ENCODE measurements at places on chromosomes 7 and 10.

DNA sequence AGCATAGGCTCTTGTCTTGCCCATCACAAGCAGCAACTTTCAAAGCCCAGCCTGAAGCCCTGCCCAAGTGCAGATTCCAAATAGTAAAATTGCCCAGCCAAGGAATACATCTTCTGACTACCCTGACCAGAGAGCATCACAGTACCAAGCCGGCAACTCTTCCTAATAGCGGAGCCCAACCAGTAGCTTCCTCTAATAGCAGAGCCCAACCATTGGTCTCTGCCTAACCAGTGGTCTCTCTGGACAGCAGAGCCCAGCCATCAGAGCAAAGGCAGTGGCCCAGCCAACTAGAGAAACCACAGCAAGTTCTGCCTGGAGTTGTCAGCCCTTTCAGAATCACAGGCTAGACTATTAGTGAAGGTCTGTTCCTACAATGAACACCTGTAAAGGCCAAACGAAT is 285.6 kb downstream of the HGF start:
- no peak for DNase-seq

DNA sequence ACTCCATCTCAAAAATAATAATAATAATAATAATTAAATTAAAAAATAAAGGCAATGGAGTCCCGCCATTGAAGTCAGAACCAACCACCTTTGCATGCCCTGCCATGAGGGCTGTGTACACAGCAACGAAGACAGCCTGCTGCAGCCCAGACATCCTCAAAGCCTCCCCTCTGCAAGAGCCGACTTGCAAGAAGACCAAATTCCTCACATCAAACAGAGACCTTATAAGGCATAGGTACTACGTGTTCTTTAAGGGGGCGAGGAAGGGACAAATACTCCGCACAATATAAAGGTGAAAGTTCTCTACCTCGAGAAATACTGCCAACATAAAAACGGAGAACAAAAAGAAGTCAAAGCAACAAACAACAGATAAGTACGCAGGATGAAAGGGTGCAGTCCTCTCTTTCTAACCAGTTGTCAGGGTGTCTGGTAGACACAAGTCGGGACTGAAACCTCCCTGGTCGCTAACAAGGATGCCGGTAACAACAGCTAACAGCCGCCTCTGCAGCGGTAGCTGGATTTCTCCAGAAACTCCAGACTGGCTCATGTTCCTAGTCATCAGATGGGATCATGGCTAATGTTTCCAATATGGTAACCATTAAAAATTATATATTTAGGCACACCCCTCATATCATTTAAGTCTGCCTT is 23.6 kb downstream of the FGFR2 start:
- no peak for DNase-seq

DNA sequence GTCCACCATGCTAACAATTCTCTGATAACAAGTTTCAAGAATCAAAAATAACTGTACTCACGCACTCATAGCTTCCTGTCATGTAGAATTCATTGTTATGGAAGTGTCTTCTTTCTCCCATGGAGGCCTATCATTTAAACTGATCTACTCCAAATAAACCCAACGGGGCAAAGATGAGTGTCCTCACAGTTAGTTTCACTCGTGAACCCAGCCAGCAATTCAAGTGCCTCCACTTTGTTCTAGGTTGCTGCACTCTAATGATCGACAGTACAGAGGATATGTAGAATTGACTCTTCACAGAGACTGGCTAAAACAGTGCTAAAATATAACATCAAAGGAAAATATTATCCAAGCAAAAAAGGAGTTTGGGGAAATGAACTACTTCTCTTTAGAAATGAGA is 111.4 kb downstream of the LRRN3 start:
- DNase-seq = no peak

- DNase-seq = peak; percentile 43
Observed at GRCh38 chr7:90455163-90456030, 14.0 kb upstream of the PTTG1IP2 start.

GRCh38 chr10:96765406-96766240 is 45.3 kb upstream of the PIK3AP1 start:
- DNase-seq = peak; percentile 10

DNA sequence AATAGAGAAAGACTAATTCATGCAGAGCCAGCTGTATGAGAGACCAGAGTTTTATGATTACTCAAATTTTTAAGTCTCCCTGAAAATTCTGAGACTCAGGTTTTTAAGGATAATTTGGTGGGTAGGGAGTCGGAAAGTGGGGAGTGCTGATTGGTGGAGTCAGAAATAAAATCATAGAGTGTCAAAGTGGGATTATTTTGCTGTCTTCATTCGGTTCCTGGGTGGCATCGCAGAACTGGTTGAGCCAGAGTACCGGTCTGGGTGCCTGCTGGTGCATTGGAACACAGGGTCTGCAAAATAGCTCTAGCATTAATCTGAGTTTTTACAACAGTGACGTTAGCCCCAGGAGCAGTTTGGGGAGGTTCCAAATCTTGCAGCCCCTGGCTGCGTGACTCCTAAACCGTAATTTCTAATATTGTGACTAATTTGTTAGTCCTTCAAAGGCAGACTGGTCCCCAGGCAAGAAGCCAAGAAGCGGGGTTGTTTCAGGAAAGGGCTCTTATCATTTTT is 32.4 kb downstream of the GPRIN2 start:
- DNase-seq = no peak

DNA sequence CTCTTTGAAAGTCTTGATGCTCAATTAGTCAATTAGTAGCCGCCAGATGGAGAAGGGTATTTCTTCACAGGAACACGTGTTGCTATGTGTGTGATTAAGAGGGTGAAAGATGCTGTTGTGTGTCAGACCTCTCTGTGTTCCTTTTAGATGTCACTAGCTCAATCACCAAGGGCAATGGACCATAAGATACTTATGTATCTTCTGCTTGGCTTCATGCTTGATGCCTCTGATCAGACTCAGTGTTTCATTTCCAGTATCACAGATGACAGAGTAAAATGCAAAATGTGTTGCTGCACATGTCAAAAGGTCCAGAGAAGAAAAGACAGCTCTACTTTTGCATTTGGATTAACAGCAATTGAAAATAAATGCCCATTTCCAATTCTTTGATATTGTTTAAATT is 865.9 kb downstream of the CNTNAP2 start:
- DNase-seq = no peak

DNA sequence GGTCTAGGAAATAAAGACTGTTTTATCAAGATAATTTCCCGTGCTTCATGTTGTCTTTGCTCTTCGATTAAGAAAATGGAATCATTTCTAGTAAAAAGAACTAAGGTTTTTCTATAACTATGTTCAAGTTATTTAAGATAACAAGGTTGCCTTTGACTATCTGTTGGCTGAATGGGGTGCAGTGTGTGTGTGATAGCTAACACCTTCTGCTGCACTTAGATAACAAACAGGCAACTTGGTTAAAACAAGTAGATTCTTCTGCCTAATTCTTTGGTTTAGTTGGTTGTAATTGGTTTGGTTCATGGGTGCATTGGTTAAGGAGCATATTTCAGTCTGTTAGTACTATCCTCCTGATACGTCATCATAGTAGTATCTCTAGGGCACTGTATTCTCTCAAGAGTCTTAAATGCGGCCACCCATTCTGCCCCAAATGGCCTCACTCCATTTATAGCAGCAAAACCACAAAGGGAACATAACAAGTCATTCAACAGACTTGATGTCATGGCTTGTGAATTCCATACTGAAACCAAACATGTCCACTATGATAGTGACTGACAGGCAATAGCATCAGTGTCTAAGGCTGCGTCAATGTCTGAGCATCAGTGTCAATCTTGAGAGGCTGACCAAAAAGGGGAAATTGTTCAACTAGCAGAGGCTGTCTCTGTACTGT is 55.7 kb downstream of the CCDC3 start:
- DNase-seq = no peak

- no peak for DNase-seq
Observed at GRCh38 chr7:99668541-99668940, 11.3 kb downstream of the CYP3A5 start.

DNA sequence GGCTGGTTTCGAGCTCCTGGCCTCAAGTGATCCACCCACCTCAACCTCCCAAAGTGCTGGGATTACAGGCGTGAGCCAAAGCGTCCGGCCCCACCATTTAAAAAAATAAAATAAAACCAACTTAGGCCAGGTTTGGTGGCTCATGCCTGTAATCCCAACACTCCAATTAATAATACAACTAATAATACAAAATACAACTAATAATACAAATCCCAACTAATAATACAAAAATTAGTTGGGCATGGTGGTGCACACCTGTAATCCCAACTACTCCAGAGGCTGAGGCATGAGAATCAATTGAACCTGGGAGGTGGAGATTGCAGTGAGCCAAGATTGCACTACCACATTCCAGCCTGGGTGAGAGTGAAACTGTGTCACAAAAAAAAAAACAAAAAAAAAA is 27.6 kb downstream of the CEP41 start:
- no peak for DNase-seq

DNA sequence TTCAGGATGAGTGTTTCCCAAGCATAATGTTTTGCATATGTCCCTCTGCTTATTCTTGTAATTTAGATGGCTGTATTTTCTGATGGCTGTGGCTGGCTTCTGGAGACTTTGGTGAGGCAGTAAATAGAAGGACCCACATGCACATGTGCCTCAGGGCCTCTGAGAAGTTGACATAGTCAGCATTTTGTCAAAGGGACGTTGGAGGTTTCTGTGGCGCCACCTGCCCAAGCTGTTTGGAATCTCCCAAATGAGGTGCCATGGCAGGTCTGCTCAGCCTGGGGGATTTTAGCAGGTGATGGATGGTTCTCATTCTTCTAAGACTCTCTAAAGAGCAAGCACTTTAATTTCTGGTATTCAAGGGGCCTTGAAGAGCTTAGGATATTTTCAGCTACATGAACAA is 29.8 kb downstream of the C10orf120 start:
- DNase-seq = no peak

DNA sequence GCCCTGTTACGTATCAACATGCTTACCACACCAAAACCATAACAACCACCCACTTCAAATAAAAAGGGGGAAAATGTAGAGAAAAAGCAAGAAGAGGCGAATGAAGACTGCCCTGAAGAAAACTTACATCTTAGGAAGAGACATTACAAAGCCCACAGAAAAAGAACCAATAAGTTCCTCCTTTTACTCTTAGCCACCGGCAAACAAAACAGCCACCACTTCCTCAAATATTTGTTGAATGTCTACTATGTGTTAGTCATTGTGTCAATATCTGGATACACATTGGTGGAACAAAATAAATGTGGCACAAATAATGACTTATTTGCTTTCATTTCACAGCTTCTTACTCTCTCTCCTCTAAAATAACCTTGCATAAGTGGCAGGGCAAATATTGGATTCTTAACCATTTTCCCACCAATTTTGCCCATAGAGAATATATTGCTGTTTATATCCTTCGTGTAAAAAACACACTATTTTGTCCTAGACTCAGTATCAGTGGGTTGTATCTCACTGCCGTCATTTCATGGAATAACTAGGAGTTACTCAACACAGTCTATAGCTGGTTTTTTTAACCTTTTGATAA is 106.8 kb downstream of the ANK3 start:
- no peak for DNase-seq

GRCh38 chr7:18320422-18320821 is 175.1 kb upstream of the HDAC9 start:
- no peak for DNase-seq

- DNase-seq = no peak
Observed at GRCh38 chr10:53209944-53210611, 437.5 kb upstream of the MBL2 start.

DNA sequence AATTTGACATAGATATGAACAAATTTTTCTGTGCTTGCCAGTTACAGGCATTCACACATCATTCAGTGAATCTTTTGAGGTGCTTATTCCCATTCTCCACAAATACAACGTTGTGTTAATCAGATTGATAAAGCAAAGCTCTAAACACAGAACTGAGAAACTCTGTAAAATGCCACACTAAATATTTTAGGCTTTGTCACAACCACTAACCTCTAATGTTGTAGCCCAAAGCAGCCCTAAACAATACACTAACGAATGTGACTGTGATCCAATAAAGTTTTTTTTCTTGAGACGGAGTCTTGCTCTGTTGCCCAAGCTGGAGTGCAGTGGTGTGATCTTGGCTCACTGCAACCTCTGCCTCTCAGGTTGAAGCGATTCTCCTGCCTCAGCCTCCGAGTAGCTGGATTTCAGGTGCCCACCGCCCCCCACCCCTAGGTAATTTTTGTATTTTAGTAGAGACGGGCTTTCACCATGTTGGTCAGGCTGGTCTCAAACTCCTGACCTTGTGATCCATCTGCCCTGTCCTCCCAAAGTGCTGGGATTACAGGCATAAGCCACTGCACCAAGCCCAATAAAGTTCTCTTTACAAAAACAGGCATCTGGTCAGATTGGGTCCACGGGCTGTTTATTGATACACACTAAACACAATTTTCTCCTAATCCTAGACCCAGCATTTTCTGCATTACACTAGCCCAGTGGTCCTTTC is 6.9 kb downstream of the CYCS start:
- no peak for DNase-seq

DNA sequence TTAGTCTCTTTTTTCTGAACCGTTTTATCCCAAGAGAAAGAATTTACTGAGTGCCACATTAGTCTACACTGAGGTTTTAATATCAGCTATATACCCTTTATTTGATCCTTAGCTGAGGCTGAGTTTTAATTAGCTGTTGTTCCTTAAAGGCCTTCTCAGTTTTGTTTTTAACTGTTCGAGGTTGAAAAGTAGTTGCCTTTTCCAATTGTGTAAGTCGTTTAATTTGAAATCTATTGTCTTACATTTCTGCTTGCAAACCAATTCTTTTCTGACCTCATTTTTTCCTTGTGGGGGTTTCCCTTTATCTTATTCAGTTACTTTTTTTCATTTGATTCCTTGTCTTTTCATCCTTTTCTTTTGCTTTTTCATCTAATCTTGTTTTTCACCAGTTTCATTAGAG is 30.8 kb downstream of the UMAD1 start:
- DNase-seq = no peak

DNA sequence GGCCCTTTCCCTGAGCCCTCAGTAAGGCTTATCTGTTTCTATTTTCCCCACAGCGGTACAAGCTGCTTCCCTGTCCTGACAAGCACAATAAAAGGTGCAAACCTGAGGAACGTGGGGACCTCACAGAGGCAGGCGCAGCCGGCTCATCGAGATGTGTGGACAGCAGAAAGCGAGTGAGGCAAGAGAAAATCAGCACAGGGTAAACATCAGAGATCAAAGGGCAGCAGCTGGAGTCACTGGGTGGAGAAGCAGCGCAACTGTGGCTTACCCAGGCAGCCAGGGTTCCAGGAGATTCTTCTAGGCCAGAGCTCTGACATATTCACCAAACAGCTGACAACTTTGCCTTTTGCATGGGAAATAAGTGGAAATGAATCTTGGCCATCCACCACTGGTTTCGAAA is 212.6 kb downstream of the WDR11 start:
- no peak for DNase-seq
